Stimulated activated CD4-positive, alpha-beta T cell treated with anti-CD3 and anti-CD28 coated beads, Interleukin-1b, Interleukin-23, amount 100 ng/mL, for 48 hours (primary cell): ENCODE measurements at places on chromosomes 1 and 21.

DNA sequence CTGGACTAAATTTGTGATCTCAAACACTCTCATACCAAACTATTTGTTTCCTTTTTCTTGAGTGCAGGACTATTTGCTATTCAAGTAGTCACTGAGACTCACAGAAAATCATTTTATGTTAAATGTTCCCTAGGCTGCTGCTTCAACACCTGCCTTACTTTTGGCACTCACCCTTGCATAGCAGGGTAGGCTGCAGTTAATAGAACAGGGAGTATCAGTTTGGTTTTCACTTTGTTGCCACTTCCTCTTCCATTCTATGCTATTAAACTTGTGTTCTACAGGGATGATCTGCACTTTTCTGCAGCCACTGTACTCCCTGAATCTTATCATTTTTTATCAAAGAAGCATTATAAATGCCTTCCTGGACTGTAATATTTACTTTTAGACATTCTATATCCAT, 148.7 kb upstream of the PRMT6 start:
- DNase-seq: no peak

- DNase-seq: no peak
Measured at GRCh38 chr1:218964471-218965185, 209.1 kb upstream of the LYPLAL1 start.

- DNase-seq: no peak
Measured at GRCh38 chr1:46575300-46575699, 23.9 kb upstream of the KNCN start.

- no peak for DNase-seq
Measured at GRCh38 chr1:202553560-202554038, 156.7 kb downstream of the SYT2 start.
